ENCODE measurements at places on chromosomes 7 and 10.
A peak's percentile ranks its signal among the peaks of the same experiment; 100 is the strongest.

DNA sequence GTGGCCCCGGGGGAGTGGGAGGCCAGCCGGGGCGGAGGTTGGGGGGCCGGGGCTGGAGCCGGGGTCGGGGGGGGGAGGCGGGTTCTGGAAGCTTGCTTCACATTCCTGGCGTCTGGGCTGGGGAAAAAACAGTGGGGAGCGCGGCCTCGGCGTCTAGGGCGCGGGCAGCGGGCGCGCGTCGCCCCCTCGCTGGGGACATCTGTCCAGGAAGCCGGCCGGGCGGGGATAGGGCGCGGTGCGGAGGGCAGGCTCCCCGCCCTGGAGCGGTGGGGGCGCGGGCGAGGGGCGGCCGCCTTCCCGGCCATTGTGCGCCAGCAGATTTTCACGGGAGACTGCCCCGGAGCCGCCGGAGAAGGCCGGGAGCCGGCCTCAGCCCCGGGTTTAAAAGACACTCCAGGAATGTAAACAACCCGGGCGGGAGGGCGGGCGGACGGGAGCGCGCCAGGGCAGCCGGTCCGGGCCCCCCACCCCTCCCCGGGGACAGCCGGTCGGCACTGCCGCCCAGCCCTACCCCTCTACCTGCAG is 1.4 kb downstream of the ZMIZ1 start:
- DNase-seq: no peak

DNA sequence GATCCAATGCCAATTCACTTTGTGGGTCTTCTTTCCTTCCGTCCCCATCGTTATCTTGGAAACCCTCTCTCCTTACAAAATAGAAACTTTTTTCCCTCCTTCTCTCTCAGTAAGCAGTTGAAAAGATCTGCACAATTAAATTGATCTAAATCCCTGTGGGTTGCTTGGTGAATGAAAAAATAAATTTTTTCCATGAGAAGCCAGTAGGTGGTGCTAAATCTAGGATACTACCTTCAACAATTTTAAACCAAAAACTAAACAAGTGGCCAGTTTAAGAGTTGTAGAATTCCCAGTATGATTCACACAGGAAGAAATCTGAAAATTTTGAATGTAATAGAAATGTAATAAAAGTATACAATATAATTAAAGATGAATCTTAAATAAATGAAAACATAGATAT is 990.3 kb upstream of the ZNF722 start:
- DNase-seq: no peak

DNA sequence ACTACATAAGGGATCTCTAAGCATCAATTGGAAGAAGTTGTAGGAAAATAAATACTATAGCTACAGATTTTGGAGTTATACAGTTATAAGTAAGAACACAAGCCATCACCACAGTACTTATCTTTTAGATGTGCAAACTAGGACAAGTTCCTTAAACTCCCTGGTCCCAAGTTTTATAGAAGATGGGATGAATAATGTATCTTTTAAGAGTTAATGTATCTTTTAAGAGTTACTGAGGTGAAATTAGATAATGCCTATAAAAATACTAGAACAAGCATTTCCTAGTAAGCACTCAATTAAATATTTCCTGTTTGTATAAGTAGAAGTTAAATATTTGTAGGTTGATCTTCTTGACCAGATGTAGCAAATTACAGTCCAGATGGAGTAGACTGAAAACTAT is 56.8 kb downstream of the SEMA3A start:
- DNase-seq: no peak

GRCh38 chr10:80275756-80276155 is 13.7 kb downstream of the MAT1A start:
- DNase-seq: no peak

DNA sequence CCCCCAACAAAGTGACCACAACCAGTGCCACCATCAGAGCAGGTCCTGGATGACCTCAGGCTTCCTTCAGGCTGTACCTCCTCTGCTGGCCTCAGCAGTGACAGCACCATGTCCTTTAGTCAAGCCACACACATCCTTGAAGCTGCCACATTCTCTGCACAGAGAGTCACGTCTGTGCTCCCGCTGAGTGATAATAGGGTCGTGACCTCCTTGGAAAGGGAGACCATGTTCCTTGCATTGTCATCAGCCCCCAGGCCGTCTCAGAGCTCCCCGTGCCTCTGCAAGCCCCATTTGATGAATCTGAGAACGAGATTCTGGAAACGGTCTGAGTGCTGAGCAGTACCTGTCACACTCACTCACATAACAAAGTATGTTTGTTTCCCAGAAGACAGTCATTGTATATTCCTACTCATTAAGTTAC is 106.5 kb upstream of the PRR15 start:
- DNase-seq: no peak

DNA sequence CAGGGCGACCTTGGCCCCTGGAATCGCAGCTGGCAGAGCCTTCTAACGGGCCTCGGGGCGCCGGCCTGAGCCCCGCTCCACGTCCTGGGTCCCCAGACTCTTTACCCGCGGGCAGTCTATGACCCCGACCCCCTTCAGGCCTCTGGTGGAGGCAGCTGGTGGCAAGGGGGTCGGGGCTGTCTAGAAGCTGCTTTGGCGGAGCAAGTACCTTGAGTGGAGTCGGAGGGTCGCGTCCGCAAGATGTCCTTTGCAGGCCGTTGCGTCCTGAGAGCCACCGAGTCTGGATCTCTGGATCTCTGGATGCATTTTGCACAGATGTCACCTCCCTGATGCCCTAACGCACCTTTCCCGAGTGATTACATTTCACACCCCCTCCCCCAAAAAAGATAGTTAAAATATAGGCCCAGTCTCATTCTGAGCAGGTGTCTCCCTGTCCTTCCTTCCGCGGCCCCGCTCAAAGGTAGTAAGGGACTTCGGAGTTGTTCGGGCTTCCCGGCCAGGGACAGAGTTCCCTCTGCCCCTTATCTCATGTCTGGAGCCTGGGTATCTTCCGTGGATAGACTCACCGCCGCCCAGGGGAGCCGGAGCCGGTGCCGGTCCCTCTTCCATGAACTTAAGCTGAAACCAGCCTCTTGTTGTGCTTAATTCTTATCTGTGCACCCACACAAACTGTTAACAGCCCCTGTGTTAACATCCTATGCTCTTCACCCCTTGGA is 457 bp downstream of the ACADSB start:
- DNase-seq: peak; percentile 22

DNA sequence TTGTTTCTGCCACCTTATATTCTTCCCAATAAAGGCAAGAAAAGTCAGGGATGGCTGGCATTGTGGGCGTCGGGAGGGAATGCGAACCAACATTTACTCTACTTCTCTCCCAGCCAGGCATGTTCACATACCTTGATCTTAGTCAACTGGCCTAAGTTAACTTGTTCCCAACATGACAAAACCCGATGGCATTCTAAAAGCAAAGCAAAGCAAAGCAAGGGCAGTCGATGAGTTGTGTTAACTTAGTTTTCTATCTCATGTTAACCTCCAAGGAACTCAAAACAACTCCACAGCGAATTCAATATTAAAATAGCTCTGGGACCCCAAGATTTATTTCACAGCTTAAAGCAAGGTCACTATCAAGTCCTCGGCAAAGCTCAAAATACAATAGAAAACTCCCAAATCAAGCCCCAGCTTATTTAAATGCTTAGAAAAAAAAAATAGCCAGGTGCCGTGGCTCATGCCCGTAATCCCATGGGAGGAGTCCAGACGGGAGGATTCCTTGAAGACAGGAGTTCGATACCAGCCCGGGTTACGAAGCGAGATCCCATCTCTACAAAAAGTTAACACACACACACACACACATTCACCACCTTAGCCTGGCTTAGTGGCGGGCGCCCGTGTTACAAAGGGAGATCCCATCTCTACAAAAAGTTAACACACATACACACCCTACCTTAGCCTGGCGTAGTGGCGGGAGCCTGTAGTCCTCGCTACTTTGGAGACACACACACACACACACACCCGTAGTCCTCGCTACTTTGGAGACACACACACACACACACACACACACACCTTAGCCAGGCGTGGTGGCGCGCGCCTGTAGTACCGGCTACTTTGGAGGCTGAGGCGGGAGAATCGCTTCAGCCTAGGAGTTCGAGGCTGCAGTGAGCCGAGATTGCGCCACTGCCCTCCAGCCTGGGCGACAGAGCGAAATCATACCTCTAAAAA is 901 bp upstream of the CCNY start:
- DNase-seq: no peak

DNA sequence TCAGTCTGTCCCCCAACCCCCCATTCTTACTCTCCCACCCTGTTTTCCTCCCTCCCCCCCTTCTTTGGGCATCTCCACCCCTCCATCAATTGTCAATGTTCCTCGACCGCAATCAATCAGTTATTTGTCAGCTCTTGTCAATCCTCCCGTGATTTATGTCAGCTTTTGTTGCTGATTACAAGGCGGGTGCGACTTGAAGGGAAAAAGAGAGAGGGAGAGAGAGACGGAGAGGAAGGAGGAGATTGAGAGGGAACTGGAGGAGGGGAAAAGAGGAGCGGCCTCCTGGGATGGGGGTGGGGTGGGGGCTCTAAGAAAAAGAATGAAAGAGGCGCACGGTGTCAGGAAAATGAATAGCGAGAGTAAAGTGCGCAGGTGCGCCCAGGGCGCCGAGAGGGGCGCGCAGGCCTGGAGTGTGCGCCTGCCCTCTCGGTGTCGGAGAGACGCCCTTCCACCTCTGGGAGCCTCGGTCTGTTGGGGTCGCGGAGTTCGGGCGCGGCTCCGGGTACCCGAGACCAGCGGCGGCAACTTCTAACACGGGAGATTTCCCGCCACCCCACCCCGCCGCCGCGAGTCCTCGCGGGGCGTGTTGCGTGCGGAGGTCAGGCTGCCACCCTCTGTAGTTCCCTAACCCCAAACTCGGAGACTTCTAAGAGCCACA is 1.1 kb upstream of the ZNF503 start:
- no peak for DNase-seq

DNA sequence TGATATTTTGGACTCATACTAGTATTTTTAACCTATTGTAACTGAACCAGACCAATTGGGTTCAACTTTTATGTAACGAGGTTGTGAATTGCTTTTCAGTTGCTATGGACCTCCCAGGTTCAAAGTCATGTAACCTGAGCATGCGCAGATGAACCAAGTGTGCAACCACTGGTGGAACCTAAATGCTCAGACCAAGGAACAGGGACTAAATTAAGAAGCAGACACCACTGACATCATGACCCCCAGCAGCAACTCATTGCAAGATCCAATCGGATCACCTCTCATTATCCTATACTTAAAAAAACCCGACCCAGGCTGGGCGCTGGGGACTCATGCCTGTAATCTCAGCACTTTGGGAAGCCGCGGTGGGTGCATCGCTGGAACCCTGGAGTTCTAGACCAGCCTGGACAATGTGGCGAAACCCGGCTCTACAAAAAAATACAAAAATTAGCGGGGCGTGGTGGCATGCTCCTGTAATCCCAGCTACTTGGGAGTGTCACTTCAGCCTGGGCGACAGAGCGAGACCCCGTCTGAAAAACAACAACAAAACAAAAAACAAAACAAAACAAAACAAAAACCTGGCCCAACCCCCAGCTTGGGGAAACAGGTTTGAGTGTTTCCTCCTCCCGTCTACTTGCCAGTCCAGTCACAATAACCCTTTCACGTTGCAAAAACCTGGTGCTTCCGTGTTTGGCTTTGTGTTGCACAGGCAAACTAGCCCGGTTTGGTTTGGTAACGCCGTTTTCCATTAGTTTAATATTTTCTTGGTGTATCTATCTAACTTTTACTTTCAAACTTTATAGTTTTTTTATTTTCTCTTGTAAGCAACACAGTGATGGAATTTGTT is 11.3 kb upstream of the ZNF518A start:
- DNase-seq: no peak

GRCh38 chr10:75392271-75392670 is 9.3 kb downstream of the ZNF503 start:
- no peak for DNase-seq

DNA sequence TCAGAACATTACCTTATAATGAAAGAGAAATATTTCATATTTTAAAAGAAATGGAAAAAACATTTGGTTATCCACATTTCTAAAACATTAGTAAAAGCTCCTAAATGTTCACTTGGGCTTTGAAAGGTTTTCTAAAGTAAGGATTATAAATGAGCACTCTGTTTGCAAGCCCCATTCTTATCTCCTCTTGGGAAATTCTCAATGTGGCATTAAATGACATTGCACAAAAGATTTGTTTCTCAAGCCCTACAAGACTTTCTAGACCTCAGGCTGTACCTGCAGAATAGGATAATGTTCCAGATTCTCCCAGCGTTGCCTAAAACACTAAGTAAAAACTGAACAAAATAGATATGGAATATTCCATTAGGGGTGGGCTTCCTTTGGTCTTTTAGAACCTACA is 658.0 kb upstream of the FOXK1 start:
- no peak for DNase-seq

DNA sequence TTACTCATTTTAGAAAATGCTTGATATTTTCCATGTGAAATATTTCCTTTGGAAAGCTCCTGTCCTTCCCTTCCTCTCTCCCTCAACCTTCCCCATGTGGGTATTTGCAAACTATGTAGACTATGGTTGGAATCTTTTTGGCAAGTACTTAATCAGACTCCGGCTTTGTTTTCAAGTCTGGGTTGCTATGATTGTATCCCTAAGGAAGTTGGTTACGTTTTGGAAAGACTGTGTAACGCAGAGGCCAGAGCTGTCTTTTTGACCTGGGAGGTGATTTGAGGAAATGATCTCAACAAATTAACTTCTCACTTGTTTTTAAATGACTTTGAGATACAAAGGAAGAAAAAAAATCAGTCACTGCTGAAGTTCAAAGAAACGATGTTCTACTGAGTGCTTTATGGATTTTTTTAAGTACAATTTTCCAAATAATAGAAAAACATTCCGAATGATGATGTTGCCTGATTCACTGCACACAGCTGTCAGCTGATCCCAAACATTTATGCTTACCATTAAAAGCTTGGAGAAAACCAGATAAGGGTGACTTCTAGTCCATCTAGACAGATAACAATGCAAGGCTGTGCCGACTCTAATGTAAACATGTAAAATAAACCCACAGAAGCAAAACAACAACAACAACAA is 145.5 kb upstream of the CELF2 start:
- DNase-seq: no peak

DNA sequence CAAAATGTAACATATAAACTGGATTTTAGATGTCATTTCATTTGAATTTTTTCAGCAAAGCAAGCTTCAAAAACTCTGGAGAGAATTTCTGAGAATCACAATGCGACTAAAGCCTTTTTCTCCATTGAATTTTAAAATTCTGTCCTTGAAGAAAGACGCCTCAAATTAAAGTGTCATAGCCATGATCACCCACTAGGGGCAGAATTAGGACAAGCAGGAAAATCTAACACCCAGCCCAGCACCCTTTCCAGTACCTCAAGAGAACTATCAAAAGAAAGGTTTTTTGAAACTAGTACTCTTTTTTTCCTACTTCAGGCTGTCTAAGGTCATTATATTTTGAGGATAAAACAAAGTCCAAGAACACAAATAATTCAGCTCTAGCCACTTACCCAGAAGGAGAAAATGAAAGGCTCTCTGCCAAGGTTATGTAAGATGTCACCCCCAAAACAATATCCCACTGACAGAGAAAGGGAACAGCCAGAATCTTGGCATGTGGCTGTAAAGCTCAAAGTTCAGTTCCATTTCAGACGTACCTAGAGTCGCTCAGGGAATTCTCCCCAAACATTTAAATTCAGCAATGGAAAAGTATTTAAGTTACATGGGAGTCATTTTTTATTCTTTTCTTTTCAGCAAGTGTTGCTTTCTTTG is 299.4 kb downstream of the SNX13 start:
- DNase-seq: no peak

- no peak for DNase-seq
Measured at GRCh38 chr10:106557951-106558733, 606.4 kb downstream of the SORCS1 start.

GRCh38 chr10:85612833-85613232 is 753.8 kb downstream of the GRID1 start:
- no peak for DNase-seq

All from stimulated activated CD4-positive, alpha-beta T cell treated with anti-CD3 and anti-CD28 coated beads, Interleukin-4, amount 100 ng/mL, for 4 hours (primary cell).